ENCODE measurements at places on chromosomes 4 and X. TPM values are rescaled to one million over a fixed set of nuclear protein-coding genes. Genes with fewer than 3 reads are reported as not detected.
A peak's percentile ranks its signal among the peaks of the same experiment; 100 is the strongest.

DNA sequence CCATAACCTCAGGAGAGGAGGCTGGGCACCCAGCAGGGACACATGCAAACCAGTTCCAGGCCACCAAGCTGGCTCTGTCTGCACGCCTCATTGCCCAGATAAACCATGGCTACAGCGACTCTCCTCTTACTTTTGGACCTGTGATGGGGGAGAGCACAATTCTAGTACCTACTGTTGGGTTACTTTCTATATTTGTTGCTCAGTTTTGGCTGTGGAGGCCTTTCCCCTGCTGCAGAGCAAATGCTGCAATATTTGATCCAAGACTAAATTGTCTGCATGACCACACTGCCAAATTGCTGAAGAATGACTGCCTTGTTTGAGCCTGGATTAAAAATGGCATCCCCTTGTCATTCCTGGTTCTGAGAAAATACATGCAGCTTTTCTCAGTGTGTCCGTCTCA lies 253.5 kb downstream of the ARHGAP10 start:
- no peak for DNase-seq

GRCh38 chr4:89539374-89539773 lies 231.8 kb upstream of the GPRIN3 start:
- no peak for DNase-seq

DNA sequence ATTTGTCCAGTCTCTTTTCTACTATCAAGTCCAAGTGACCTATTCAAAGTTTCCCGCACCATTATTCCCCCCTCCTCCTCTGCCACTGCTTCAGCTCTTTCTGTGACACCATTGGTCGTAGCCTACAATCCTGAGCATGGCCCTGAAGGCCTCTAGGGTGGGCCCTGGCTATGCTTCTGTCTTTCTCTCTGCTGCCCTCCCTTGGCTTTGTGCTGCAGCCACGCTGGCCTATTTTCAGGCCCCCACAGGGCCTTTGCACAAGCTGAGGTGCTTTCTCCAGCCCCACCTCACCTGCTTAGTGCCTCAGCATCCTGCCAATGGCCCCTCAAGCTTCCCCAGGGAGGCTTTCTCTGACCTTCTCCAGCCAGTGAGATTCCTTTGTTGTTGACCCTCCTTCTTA lies 156.5 kb downstream of the NHS start:
- no peak for DNase-seq

- no peak for DNase-seq
These were observed 505.8 kb downstream of the KLHL13 start for GRCh38 chrX:117610806-117611205.

GRCh38 chrX:84339507-84340364 lies 151.7 kb upstream of the RPS6KA6 start:
- no peak for DNase-seq

DNA sequence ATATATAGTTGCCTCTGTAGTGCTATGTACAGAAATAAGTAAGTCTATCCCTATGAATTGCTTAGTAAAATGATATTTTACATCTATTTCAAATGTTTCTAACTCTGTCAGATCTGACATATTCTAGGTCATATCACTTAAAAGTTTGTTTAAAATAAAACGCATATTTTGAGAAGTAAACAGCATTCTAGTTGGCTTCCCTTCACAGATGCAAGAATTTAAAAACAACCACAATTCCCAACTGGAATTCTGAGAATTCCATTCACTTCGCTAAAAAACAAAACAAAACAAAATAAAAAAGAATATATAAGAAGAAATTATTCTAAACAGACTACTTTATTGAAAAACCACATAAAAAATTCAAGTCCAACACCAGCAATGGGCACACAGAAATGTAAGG lies 126.0 kb downstream of the PPP3CA start:
- no peak for DNase-seq

- DNase-seq, result no peak
These were observed 949.6 kb upstream of the PRKX start for GRCh38 chrX:4663085-4663484.

DNA sequence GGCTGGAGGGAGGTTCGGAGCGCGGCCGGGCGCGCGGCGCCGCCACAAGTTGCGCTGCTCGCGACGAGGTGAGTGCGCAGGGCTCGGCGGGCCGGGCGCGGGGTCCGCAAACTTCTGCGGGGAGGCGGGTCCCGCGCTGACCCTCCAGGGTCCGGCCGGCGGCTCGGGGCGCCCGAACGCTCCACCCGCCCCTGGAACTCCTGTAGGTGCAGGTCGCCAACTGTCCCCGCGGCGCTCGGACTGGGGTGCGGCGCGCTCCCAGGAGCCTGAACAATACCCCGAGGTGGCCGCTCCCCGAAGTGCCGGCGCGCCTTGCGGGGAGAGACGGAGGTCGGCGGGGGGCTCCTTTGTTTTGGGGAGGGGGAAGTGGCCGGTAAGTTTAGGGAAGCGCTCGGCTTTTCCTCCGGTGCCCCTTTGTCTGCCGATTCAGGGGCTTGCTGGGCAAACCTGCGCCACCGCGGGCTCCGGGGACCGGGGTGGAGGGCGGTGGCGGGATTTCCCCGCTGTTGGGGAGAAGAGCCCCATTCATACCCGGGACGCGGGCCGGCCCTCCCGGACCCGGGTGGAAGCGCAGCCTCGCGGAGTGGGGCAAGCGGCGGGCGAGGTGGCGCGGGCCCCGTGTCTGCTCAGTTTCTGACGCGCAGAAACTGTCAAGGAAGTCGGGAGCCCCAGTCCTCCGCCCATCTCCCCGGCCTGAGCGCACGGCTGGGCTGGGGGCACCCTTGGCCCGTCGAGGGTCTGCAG lies 694 bp downstream of the TBL1X start:
- no peak for DNase-seq

GRCh38 chr4:102794999-102795398 lies 32.4 kb downstream of the UBE2D3 start:
- no peak for DNase-seq

- DNase-seq, result no peak
These were observed 19.4 kb downstream of the SH3TC1 start for GRCh38 chr4:8218371-8219031.

DNA sequence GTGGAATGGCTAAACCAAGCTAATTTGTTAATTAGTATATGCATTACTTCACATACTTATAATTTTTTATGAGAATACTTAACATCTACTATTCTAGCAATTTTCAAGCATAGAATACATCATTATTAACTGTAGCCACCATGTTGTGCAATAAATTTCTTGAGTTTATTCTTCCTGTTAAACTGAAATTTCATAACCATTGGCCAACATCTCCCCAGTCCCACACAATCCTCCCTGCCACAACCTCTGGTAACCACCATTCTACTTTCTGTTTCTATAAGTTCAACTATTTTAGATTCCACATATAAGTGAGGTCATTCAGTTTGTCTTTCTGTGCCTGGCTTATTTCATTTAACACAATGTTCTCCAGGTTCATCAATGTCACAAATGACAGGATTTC lies 208.5 kb downstream of the PPP4R3C start:
- DNase-seq, result no peak

- no peak for DNase-seq
These were observed 48.4 kb downstream of the ANXA3 start for GRCh38 chr4:78599931-78600375.

DNA sequence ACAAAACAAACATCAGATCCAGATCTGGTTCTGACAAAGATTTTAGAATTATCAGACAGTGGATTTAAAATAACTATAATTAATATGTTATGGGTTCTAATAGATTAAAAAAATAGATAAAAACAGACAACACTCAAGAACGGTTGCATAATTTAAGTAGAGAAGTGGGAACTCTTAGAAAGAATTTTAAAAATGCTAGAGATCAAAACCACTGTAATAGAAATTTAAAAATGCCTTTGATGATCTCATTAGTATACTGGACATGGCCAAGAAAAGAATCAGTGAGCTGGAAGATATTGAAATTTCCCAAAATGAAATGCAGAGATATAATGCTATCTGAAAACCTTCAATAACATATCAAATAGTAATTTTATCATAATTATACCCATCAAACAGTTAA lies 28.3 kb upstream of the DYNLT3 start:
- DNase-seq, result no peak

GRCh38 chr4:67934628-67935027 lies 28.7 kb downstream of the TMPRSS11A start:
- DNase-seq, result no peak

DNA sequence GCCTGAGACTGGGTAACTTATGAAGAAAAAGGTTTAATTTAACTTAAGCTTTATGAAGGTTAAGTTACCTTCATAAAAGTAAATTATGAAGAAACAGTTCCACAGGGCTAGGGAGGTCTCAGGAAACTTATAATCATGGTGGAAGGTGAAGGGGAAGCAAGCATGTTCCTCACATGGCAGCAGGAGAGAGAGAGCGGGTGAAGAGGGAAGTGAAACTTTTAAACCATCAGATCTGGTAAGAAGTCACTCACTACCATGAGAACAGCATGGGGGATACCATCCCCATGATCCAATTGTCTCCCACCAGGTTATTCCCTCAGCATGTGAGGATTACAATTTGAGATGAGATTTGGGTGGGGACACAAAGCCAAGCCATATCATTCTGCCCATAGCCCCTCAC lies 944.7 kb upstream of the NDST4 start:
- DNase-seq, result no peak

GRCh38 chr4:26131711-26132110 lies 189.1 kb upstream of the RBPJ start:
- peak; percentile 70 for DNase-seq

- DNase-seq, result no peak
These were observed 1072.8 kb upstream of the PABPC4L start for GRCh38 chr4:135274416-135274815.

- DNase-seq, result no peak
These were observed 21.6 kb downstream of the OPHN1 start for GRCh38 chrX:68411729-68412128.

DNA sequence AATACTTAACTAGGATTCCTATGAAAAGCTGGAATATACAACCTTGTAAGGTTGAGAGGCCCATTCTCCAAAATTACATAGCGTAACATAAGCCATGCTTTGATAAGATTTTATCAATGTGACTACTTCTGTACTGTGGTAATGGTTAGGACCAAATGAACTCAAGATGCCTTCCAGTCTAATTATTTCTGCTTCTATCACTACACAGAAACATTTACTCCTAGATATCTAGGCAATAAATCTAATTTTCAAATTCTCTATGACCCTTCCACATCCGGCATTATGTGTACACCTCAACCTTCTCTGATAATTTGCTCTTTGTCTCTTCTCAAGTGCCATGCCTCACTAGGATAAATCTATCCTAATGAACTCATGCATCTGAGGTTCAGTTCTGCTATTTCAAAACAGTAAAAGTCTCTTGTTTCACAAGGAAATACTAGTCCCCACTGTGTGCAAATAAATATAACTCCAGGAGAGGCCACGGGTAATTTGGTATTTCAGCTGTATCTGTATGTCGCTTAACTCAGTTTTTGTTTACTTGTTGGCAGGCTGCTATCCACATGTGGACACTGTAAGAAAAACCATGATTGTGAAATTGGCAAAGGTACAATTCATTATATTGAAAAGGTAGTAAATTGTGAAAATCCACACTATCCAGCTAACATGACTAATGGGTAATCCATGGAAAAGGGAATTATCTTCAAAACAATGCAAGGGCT lies 93.3 kb downstream of the PRDM5 start:
- no peak for DNase-seq

DNA sequence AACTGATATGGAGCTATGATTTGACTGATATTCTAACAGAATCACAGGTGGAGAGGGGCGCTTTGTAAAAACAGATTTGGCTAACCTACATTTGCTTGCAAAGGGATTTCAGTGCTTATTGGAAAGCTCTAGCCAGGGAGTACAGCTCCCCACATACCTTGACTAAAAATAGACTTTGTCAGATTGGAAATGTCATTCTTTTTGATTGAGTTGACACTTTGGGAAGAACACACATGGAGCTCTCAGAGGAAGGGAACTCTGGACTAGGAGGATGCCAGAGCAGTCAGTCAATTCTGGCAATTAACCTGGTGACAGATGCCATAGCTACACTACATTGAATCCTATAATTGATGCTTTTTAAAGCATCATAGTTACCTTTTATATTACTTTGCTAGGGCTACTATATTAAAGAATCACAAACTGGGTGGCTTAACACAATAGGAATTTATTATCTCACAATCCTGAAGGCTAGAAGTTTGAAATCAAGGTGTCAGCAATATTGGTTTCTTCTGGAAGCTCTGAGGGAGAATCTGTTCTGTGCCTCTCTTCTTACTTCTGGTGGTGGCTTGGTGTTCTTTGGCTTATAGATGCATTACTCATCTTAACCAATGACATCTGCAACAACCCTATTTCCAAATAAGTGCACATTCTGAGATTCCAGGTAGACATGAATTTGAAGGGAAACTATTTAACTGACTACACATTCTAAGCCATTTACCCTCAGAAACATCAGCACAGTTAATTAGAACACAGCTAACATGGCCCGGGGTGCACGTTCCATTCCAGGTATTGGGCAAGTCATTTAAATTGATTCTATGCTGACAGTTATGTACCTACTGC lies 8.4 kb upstream of the HERC3 start:
- DNase-seq, result no peak

GRCh38 chr4:187071946-187072600 lies 348.4 kb upstream of the FAT1 start:
- no peak for DNase-seq

- DNase-seq, result no peak
These were observed 48.8 kb downstream of the FAM13A start for GRCh38 chr4:89008166-89008565.

GRCh38 chr4:69759189-69759604 lies 1.2 kb downstream of the SULT1B1 start:
- no peak for DNase-seq

- DNase-seq, result no peak
These were observed 16.9 kb downstream of the OTUD5 start for GRCh38 chrX:48940404-48940955.

GRCh38 chrX:104253567-104254441 lies 929 bp downstream of the ESX1 start:
- no peak for DNase-seq

DNA sequence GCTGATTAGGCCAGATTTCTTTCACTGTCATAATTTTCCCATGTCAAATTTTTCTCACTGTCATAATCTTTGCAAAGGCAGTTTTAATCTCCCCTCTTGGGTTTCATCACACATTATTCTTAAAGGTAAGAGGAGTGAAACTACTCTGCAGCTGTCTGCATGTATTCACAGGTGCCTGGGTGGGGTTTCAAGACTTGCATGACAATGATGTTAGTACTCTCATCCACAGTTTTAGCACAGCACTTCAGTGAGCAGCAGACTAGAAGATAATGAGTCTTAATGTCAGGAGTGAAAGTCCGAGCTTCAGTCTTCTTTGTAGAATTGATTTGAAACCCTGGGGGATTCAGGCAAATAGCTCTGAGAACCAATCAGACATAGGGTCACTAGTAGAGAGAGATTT lies 182.5 kb upstream of the GALNT7 start:
- DNase-seq, result no peak

GRCh38 chr4:181475359-181475758 lies 767.8 kb upstream of the TENM3 start:
- no peak for DNase-seq

GRCh38 chrX:115017455-115017854 lies at the start of gene IL13RA2:
IL13RA2 (minus strand) TSS chrX:115017616; CDS start chrX:115017269, 347 bp downstream.
- no peak for DNase-seq

Gene CSAG3
- total RNA-seq, result not detected

Gene SEL1L3
- 36.4 TPM for total RNA-seq

Gene SHOX
- total RNA-seq, result not detected

Gene GPC3
- total RNA-seq, result not detected

Gene NALF2
- total RNA-seq, result 0.42 TPM

Gene TLR10
- not detected for total RNA-seq

Gene NPFFR2
- not detected for total RNA-seq

Gene IL13RA2
- total RNA-seq, result not detected

Gene HTN1
- total RNA-seq, result not detected

Gene TSPAN7
- not detected for total RNA-seq

Gene MFAP3L
- total RNA-seq, result 3.0 TPM

Gene SEPTIN11
- 54.3 TPM for total RNA-seq
